ENCODE measurements at places on chromosomes 12 and 14.
A peak's percentile ranks its signal among the peaks of the same experiment; 100 is the strongest.

DNA sequence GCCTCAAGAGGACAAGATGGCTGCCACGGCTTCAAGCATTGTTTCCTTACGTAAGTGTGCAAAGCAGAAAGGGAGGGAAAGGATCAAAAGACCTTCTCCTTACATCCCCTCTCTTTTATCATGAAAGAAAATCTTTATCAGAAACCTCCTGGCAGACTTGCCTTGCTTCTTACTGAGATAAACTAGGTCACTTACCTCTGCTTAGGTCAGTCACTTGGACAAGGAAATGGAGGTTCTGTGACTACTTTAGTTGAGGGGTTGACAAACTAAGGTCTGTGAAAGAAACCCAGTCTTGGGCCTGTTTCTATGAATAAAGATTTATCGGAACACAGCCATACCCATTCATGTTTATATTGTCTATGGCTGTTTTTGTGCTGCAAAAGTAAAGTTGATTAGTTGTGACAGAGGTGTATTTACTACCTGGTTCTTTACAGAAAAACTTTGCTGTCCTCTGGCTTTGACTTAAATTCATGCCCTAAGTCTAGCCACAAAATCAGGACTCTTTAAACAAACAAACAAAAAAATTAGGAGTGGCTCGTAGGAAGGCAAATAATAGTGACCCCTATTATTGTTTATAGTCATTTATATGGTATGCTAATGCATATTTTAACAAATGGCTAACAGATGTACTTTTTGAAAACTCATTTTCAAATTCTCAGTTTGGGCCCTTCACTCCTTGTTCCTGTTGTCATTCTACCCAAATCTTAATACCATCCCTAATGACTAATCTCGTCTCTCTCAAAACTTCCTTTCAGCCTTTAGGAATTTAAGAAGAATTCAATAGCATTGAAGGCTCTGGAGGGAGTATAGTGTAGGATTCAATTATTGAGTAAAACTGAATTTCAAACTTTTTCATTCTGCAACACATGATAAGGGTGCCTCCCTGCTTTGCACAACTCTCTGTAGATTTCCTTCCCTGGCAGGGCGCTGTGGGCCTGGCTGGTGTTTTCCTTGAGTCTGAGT, 42.0 kb upstream of the ATP2B1 start:
- DNase-seq: no peak

DNA sequence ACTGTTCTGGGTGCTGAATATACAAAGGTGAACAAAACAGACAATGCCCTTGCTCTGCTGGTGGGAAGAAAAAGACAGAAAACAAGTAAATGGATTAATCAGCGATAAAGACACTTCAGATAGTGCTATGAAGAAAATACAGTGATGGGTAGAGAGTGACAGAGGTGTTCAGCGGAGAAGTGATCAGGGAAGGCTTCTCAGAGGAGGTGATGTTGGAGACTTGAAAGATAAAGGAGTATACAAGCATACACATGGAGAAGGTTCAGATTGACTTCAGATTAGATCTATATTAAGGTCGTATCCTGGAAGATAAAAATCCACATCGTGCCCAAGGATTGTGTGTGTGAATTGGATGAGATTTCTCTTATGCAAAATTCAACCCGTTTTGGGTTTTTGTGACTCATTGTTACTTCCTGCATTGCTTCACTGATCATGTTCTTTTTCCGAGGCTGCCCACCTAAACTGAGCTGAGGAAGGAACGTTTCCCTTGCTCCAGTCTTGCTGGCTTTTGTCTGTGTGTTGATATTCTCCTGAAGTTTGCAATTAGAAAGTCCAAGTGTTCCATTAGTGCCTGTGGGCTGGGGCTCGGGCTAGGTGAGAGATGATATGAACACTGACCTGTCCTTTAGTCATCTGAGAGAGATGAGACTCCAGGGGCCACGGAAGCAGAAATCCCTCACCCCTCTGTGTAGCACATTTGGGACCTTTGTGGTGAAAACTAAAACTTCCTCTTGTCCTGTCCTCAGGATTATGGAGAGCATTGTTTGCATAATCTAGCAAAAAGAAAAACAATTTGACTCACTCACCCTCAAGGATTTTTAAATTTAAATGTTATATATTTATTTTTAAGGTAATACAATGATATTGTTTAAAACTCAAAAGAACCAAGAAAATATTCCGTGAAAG, 27.6 kb downstream of the PLXNC1 start:
- no peak for DNase-seq

DNA sequence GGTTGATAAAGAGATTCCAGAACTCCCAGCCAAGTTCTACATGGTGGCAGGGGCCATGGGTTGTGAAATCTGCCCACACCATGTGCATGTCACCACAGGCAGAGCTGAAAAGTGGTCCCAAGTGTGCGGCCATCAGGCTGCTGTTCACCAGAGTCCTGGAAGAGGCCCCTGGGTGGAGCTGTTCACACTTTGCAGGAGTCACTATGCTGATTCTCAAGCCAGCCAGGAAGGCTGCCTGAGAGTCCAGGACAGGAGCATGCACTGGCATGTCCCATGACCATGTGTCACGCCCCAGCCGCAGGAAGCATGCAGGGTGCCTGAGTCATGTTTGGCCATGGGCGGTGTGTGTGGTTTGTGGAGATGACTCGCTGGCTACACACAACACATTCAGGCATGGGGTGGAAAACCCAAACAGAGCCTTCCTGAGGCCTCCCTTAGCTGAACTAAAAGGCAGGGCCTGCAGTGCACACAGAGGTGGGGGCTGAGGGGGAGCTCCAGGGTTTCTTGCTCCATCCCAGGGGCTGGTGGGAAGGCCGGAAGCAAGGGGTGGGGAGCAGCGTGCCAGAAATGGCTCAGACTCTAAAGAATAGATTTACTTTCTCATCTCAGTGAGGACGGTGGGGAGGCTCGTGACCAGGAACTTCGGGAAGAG, 19.4 kb downstream of the ABCB9 start:
- peak; percentile 94 for DNase-seq

DNA sequence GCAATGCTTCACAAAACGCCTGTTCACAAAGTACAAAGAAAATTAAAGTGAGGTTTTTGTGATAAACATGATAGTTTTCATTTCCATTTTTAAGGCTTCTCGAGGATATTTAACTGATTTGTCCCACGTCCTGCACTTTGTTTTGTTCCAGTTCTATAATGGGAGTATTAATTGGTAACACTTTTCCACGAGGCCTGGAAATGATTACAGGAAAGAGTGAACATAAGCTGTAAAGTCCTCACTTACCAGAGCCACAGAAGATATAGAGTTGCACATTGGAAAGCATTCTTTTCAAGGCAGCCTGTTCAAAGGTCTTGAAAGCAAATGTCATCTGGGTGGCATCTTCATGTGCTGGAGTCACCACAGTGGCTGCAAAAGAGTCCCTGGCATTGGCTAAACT, 1236.6 kb downstream of the BCL11B start:
- no peak for DNase-seq

DNA sequence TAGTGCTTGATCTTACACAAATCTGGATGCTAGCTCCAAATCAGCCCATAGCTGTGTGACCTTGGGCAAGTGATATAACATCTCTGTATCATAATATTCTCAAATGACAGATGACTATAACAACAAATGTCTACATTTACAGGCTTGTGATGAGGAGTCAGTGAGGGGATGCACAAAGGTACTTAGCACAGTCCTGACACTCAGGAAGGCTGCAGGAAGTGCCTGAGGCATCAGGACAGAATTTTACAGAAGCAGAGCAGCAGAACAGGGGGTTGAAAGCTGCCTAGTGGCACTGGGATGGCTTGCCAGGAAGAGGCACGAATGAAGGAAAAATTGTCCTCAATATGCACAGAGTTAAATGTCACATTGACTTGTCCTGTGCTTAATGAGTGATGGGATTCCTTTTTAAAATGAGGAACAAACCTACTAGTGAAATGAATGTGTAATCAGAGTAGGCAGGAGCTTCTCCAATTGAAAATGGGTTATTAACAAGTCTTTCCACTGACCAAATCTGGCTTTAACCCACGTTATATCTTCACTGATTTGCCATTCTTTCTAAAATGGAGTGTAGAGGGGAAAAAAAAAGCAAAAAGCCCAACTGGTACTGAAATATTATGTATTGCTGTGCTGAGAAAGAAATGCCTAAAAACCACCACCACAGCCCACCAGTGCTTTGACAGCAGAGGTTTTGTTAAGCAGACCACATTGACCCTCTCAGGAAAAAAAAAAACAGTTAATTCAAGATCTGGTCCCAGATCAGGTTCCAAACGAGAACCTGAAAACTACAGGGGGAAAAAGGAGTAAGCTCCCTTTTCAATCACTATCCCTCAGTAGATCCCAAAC, 11.6 kb downstream of the BTG1 start:
- DNase-seq: no peak

Data from adrenal gland (tissue), 19 donors.